ENCODE measurements at places on chromosomes 1 and 21.

DNA sequence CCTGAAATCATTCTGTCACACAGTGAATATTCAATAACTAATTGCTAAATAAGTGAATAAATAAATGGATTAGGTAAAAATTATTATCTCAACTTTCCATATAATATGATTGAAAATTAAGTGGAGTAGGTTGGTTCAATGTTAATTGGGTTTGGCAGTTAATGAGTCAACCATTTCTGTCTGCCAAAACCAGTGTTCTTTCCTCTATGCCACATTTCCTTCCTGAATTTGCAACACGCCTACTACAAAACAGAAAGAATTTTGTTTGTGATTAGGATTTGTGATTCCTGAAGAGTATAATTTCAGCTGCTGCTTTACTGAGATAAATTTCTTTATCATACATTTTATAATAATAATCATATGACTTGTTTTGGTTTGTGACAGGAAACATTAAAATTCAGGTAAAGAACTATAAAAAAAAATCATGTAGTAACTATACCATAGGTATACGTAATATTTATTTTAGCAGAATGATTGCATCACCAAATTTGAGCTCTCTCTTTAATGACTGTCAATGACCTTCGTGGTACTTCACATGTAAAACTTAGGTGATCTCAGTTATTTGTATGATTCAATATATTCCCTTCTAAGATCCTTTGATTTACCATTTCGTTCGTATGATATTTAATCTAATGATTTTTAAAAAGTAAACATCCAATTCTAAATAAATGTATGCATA, 241.3 kb downstream of the KCNT2 start:
- no peak for DNase-seq

- no peak for DNase-seq
Observed at GRCh38 chr1:14881775-14882672, 271.5 kb upstream of the TMEM51 start.

DNA sequence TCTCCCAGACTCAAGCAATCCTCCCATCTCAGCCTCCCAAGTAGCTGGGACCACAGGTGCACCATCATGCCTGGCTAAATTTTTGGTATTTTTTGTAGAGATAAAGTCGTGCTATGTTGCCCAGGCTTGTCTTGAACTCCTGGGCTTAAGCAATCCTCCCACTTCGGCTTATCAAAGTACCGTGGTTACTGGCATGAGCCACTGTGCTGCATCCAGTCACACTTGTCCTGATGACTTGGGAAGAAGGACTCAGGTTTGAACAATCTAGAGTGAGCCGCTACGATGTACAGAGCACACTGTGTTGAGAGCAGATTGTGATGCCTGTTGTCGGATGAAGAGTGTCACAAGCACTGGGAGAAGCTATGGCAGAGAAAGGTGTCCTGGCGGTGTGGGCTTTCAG, 27.2 kb downstream of the RNF187 start:
- no peak for DNase-seq

- DNase-seq: peak; percentile 28
Observed at GRCh38 chr1:200028586-200029034, 1.1 kb downstream of the NR5A2 start.

DNA sequence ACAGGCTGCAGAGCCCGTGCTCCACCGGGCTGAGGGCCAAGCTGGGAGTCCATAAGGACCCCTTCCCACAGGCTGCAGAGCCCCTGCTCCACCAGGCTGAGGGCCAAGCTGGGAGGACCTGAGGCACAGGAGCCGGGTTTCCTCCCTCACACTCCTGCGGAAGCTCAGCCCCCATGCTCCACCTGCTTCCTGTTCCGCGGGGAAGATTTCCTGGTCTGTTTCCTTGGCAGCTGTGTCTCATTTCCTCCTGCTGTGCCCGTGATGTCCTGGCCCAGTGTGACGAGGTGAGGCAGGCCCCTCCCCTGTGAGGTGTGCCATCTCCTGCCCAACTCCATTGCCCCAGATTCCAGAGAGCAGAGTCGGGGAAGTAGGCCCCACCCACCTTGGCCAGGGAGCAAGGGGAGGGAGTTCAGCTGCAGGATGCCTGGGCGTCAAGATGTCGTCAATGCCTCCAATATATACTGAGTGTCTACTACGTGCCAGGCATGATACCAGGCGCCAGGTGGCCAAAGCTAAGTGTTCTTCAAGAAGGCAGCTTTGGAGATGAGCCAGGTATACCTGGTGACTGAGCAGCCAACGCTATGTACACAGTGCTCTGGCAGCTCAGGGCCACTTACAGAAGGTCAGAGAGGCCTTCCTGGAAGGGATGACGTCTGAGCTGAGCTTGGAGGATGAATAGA, 58.8 kb downstream of the NAV1 start:
- peak; percentile 95 for DNase-seq

GRCh38 chr1:1189111-1189510, 15.4 kb downstream of the TTLL10 start:
- no peak for DNase-seq

DNA sequence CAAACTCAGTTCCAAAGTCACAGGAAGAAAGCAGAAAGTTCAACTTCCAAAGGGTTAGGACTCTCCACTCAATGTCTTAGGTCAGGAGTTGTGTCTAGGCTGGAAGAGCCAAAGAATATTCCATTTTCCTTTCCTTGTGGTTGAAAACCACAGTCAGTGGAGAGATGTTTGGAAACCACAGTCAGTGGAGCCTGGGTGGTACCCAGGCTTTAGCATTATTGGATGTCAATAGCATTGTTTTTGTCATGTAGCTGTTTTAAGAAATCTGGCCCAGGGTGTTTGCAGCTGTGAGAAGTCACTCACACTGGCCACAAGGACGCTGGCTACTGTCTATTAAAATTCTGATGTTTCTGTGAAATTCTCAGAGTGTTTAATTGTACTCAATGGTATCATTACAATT, 11.7 kb downstream of the ATF3 start:
- no peak for DNase-seq

- no peak for DNase-seq
Observed at GRCh38 chr1:98903261-98903660, 101.4 kb downstream of the PLPPR5 start.

All from NCI-H1105 (cell line).